Sigmoid colon (tissue), 7 donors: ENCODE measurements at places on chromosomes 11 and 22.

- H3K4me1 ChIP-seq, result no peaks in the 10 kb centered on the region
- no peak for DNase-seq
- no peaks in the 10 kb centered on the region for H3K36me3 ChIP-seq
- no peaks in the 10 kb centered on the region for H3K27me3 ChIP-seq
These were observed 1.2 kb downstream of the JAML start for GRCh38 chr11:118223570-118223969.

DNA sequence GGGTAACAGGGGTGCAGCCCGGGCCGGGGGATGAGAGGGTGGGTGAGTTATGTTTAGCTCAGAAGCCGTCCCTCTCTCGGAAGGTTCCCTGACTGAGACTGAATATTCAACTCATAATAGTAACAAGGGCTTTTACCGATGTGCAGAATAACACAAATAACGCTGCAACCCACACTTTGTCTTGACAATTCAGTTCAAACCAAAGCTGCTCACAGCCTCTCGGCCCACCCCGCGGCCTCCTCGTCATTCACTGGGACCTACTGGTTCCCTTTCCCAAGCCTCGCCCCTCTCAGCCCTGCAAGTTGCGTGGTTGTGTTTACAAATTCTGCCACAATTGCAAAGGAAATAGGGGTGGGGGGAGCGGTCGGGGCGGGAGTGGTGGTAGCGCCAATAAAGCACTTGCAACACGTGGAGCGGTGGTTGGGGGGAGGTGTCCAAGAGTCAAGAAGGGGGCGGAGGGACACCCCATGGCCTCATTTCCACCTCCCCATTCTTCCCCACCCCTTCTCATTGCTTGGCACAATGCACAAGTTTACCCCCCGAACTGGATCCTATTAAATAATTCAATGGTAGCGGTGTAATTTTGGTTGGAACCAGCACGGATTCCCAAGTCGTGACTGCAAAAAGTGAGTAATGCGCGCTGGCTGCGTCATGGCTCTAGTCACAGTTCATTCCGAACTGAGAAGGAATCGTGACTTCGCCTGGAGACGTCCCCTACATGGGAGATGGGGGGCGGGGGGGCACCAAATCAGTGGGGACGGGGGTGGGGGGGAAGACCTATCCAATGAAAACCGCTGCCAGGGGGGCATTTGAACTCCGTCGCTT, 102.0 kb upstream of the HSD17B12 start:
- DNase-seq, result no peak
- H3K27ac ChIP-seq, result no peak overlapping the region
- no peaks in the 10 kb centered on the region for H3K36me3 ChIP-seq
- peaks cover 96% of the 10 kb centered on the region for H3K27me3 ChIP-seq
- H3K4me1 ChIP-seq, result peaks cover 48% of the 10 kb centered on the region

GRCh38 chr22:29072193-29072978, 449 bp upstream of the KREMEN1 start:
- H3K27me3 ChIP-seq, result no peaks in the 10 kb centered on the region
- peak; percentile 90 for DNase-seq
- no peaks in the 10 kb centered on the region for H3K36me3 ChIP-seq
- no peak overlapping the region for H3K27ac ChIP-seq
- H3K4me3 ChIP-seq, result peak overlapping the region; percentile 68
- H3K4me1 ChIP-seq, result peaks cover 27% of the 10 kb centered on the region

GRCh38 chr11:60130496-60130895, 42.0 kb downstream of the MS4A2 start:
- H3K4me3 ChIP-seq, result no peak overlapping the region
- H3K4me1 ChIP-seq, result no peaks in the 10 kb centered on the region
- H3K27ac ChIP-seq, result no peak overlapping the region
- no peaks in the 10 kb centered on the region for H3K27me3 ChIP-seq
- DNase-seq, result no peak

- no peak overlapping the region for H3K27ac ChIP-seq
- no peaks in the 10 kb centered on the region for H3K27me3 ChIP-seq
- no peaks in the 10 kb centered on the region for H3K36me3 ChIP-seq
These were observed 167.0 kb downstream of the LDLRAD3 start for GRCh38 chr11:36110668-36111410.

DNA sequence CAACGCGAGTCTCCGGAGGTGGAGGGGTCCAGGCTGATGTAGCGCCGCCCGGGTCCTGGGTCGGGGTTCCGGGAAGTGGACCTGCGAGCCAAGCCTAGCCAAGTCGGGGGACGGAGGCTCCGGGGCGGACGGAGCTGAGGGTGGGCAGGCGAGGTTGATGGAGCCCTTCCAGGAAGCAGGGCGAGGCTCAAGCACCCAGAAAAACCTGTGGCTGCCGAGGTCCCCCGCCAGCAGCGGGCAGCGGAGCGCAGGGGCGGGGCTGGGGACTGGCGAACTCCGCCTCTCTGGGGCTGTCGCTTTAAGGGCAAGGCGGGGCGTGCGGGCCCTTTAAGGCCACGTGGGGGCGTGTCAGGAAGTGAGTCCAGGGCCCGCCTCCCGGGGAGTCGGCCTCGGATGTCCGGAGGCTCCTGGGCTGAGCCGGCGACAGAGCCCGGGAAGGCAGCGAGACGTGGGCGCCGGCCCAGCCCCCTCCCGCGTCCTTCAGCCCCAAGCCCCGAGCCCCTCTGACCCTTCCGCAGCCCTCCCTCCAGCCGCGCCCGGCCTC, at the start of gene SLC35C1:
SLC35C1 (plus strand) TSS at position 389 of the 544 bp plus-strand sequence. CDS start 653 bp downstream, outside the sequence.
- no peaks in the 10 kb centered on the region for H3K36me3 ChIP-seq
- peak within 1 kb of the TSS; percentile 92 for H3K4me3 ChIP-seq
- H3K27ac ChIP-seq, result peak within 1 kb of the TSS; percentile 94
- DNase-seq, result peak; percentile 99

DNA sequence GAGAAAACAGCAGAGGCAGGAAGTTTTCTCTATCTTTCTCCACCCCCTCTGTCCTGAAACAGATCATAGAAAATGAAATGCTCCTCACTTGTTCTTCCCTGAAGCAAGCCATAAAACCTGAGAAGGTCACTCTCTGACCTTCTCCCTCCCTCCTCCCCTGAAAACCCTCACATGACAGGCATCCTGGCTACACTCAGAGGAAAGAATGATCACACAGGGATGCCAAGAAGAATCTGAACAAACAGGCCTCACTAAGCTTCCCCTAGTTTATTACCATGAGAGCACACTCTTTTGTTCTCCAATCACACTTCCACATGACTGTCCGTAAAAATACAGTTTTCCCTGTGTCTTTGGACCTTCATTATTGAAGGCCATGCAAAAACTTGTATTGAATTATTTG, 300.1 kb downstream of the BUD13 start:
- no peak for DNase-seq
- H3K4me1 ChIP-seq, result no peaks in the 10 kb centered on the region
- H3K27ac ChIP-seq, result peak overlapping the region; percentile 78
- no peak overlapping the region for H3K4me3 ChIP-seq

DNA sequence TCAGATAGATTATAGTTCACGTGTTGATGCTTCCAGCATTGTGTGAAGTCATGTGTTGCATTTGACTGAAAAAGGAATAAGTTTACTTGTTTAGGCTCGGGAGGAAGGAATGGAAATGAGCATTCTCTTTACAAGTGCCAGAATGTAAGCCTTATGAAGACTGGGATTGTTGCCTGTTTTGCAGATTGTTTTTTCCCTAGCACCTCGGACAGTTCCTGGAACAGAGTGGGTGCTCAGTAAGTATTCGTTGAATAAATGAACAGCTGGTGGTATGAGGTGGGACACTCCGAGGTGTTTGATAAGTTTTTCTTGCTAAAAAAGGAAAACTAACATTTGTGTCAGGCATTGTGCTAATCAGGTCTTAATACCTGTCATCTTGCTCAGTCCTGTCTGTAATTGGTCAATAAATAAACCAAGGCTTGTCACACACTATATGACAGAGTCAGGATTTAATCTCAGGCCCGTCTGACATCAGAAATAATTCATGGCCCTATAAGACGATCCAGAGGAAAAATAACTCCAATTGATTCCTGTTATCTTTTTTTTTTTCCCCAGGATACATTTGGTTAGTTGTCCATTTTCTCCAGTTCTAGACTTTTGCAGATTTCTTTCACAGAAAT, 304.7 kb downstream of the NELL1 start:
- no peaks in the 10 kb centered on the region for H3K4me1 ChIP-seq
- no peaks in the 10 kb centered on the region for H3K36me3 ChIP-seq
- no peaks in the 10 kb centered on the region for H3K27me3 ChIP-seq
- no peak overlapping the region for H3K4me3 ChIP-seq

- H3K36me3 ChIP-seq, result no peaks in the 10 kb centered on the region
- no peak overlapping the region for H3K27ac ChIP-seq
- no peak for DNase-seq
These were observed 5.3 kb downstream of the SLN start for GRCh38 chr11:107706531-107706930.

GRCh38 chr11:129544691-129545090, 169.0 kb downstream of the BARX2 start:
- no peak overlapping the region for H3K4me3 ChIP-seq
- no peaks in the 10 kb centered on the region for H3K27me3 ChIP-seq
- H3K27ac ChIP-seq, result no peak overlapping the region
- no peaks in the 10 kb centered on the region for H3K36me3 ChIP-seq
- DNase-seq, result no peak
